ENCODE measurements at places on chromosomes 16 and 17.

- DNase-seq, result no peak
Measured at GRCh38 chr16:69277413-69277812, 33.7 kb upstream of the VPS4A start.

- no peak for DNase-seq
Measured at GRCh38 chr17:72943826-72944689, 148.4 kb downstream of the SLC39A11 start.

DNA sequence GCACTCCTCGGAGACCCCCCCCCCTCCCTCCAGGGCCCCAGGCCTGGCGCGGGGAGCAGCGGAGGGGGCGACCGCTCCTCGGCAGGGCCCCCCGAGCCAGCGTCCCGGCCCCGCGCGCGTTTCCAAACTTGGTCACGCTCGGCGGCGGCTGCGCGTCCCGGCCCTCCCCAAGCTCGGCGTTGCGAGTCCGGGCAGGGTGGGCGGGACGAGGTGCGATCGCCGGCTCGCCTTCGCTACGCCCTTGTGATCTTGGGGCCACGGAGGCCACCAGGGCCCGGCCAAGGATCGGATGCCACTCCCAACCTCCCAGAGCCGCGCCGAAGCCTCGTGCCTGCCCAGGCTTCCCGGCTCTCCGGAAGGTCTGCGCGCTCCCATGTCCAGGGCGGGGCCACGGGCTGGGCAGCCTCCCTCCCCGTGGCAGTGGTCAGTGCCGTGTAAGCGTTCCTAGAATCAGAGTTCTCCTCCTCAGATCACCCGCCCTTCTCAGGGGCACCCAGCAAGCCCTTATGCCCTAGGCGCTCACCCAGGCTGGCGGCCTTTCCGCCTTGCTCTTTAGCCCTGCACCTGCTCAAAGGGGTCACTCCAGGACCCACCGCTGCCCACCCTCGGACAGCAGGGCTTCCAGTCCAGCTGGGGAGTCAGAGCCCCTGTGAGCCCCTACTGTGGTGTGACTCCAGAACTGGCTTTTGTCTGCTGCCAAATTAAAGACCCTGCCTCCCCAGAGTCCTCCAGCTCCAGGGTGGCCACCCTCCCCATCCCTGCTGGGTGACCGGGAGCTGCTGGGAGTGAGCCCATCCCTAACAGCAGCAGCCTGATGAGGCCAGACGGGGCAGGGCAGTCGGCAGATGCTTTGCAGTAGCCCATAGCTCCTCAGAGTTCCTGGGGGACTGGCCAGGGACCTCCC, 12.2 kb upstream of the MRPS23 start:
- no peak for DNase-seq

DNA sequence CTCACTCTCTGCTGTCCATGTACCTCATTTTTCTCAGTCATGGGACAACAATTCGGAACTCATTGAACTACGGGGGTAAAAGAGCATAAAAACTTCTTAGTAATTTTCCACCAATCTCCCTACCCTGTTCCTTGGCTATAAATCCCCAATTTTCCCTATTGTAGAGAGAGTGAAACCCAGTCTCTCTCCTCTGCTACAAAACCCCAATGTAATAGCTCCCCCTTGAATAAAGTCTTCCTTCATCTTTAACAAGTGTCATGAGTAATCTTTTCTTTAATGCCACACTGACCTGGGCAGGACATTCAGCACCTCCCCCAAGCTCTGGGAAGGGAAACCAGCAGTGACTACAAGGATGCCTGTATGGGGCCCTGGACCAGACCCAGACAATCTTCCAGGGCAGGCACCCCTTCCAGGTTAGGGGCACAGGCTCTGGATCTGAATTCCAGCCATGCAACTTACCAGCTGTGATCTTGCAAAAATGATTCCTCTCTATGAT, 10.2 kb upstream of the EIF1 start:
- DNase-seq, result no peak

GRCh38 chr16:87470332-87470731, 22.5 kb downstream of the ZCCHC14 start:
- no peak for DNase-seq

DNA sequence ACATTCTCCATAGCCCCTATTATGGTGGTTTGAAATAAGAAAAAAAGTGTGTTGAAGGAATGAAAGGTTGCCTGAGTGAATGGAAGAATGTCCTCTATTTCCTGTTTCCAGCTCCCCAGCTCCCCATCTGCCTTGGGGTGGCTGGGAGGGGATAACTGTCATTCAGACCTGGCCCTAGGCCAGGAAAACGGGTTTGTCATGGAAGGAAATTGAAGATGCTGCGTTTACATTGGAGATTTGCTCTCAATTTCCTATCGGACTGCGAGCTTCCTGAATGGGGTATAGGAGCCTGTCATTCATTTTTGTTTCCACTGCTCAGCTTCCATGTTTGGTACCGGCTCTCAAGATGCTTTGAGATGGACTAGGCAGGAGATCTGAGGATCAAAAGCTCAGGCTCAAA, 2.2 kb upstream of the FZD2 start:
- no peak for DNase-seq

DNA sequence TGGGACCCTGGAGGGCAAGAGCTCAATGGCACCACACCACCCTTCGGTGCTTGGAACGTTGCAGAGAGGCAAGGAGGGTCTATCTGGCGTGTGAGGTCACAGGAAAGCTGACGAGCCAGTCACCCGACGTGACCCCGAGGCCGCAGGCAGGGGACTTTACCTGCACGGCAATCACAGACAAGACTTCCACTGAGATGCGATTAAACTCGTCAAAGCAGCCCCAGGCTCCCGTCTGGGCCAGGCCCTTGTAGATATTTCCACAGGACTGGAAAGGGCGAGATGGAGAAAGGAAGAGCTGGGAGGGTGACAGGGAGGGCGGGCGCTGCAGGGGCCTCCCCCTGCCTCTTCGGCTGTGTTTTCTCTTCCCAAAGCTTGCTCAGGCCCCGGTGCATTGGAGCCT, 78.3 kb downstream of the DNAH17 start:
- no peak for DNase-seq

DNA sequence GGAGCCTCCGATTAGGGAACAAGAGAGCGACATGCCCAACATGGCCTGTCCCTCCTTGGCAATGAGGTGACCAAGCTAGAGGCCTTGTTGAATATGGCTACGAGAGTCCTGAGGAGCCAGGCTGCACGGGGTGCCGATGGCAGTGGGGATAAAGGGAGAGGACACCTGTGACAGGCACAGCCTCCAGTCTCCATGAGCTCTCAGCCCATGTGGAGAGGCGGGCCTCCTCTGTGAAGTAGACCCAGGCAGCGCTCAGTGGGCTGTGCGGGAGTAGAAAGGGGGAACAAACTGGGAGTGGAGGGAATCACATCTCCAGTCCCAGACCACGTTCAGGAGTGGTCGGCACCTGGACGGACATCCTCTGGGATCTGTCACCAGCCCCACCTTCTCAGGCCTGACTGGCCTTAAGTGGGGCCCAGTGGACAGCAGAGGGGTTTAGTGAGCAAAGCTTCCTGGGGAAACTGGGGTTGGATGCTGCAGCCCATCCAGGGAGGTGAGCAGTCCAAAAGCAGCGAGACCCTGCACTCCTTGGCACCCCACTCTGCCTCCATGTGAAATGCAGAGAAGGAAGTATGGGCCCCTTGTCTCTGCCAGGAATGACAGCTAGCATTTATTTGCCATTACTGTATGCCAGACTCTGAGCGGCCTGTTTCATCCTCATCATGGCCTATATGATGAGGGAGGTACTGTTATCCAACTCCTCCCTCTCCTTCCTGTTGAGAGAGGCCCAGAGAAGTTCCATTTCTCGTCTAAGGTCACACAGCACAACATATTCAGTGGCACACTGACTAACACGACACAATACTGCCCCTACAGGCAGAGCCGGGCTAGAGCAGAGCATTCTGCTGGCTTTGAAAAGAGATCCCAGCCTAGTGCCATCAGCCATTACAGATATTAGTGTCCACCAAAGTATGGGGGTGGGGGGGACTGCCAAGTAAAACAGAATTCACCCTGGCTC, 4.5 kb upstream of the TMEM92 start:
- peak; percentile 69 for DNase-seq

- peak; percentile 83 for DNase-seq
Measured at GRCh38 chr17:58330538-58330996, 2.0 kb upstream of the TSPOAP1 start.

- no peak for DNase-seq
Measured at GRCh38 chr17:66276328-66276937, 26.0 kb upstream of the PRKCA start.

GRCh38 chr16:84040823-84041820, 1.5 kb downstream of the SLC38A8 start:
- DNase-seq, result no peak

DNA sequence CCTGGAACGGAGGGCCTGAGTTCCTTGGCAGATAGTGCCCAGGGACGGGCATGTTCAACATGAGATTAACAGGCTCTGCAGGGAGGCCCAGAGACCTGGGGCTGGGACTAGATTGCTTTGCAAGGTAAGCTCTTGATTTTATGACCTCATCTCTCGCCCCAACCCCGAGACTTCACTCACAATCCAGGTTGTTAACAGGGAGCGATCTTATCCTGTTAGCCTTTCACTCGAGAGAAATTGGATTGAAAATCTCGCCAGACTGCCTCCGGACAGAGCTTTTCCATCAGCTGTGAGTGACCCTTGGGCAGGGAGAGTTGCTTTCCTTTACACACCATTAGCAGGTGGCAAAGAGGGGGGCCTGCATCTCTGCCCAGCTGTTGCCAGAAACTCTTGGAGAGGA, 521.7 kb upstream of the EEF2KMT start:
- no peak for DNase-seq

GRCh38 chr17:48102798-48103715, 1.8 kb upstream of the CBX1 start:
- peak; percentile 45 for DNase-seq

DNA sequence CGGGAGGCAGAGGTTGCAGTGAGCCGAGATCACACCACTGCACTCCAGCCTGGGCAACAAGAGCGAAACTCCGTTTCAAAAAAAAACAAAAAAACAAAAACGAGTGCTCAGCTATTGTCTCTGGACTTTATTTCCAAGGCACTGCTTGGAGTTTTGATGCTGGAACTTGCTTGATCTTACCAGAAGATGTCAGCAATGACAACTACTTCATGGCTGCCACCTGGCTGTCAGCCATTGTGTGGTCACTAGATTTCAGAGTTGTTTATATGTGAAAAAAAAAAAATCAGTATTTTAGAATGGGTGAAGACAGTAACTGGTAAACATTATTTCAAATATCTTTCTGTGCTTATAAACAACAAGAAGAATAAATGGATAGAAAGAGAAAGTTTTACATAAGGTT, 26.3 kb upstream of the OR4D1 start:
- DNase-seq, result no peak

DNA sequence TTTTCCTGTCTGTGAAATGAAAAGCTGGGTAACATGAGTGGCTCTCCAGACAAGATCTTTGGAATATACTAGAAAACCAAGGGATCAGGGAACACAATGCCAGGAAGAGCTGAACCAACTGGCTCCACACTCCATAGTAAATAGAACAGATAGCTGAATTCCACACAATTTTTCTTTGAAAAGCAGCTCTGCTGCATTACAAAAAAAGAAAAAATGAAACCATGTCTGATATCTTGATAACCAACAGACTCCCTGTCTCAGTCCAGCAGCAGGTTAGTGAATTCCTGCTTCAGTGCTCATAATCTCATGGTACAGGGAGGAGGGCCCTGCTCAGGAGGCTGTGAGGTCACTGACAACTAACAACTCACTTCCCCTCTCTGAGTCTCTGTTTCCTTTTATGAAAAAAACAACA, 97.1 kb downstream of the CDH11 start:
- no peak for DNase-seq

DNA sequence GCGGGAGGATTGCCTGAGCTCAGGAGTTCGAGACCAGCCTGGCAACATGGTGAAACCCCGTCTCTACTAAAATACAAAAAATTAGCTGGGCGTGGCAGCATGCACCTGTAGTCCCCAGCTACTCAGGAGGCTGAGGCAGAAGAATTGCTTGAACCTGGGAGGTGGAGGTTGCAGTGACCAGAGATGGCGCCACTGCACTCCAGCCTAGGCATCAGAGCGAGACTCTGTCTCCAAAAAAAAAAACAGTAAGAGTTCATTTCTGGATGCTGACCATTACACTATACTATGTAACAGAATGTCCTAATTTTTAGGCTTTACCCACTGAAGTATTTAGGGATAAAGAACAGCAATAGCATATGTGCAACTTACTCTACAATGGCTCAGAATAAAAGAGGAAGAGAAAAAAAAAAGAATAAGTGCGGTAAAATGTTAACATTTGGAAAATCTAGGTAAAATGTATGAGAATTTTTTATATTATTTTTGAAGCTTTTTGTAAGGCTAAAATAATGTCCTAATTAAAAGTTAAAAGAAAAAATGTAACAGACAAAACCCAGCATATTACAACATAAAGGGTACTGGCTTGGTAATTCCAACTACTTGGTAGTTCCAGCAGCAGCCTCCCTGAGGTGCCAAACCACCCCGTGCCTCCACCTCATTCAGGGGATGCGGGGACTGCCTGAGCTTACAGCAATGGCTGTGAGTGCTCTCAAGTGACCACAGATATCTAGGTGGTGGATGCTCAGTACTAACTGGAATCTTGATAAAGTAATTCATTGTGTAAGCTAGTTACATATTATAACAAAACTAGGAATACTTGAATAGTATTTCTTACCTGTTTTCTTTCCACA, 10.9 kb downstream of the COPS3 start:
- peak; percentile 30 for DNase-seq

GRCh38 chr17:49440581-49440980, 25.9 kb upstream of the PHB1 start:
- DNase-seq, result no peak

DNA sequence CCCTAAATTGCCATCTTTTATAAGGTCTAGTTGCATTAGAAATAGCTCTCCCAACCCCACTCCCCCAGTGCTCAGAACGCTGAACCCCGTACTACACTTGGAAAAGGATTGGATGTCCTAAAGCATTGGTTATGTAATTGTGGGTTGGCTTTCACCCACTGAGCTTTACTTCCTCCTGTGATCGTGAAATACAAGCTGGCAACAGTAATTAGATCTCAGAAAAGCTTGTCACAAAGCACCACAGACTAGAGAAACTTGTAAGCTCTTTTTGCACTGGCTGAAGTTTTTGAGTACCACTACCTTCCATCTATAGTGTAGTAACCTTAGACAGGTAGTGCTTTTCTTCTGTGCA, 54.4 kb downstream of the SIAH1 start:
- no peak for DNase-seq

GRCh38 chr16:19936441-19936840, 51.8 kb upstream of the GPRC5B start:
- no peak for DNase-seq
